ENCODE measurements at places on chromosomes 5 and 9. TPM values are rescaled to one million over a fixed set of nuclear protein-coding genes. Genes with fewer than 3 reads are reported as not detected.
A peak's percentile ranks its signal among the peaks of the same experiment; 100 is the strongest.

Gene ZNF883
- total RNA-seq, result 0.44 TPM

DNA sequence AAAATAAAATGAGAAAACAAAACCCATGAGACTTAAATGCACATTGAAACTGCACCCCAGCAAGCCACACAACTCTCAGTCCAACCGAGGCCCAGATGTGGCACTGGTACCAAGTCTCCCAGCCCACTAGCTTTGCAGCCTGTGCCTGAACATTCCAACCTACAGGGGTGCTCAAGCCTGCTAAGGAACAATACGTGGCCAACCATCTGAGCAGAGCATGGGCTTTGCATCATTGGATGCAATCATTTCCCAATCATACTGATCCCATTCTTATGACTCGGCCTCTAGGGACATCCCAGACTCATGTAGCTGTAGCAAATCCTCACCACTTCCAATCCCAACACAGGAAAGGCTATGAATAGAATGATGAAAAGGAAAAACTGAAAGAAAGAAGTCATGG lies 297.2 kb downstream of the SPOCK1 start:
- H3K27me3 ChIP-seq, result peaks cover 8% of the 10 kb centered on the region
- no peak overlapping the region for H3K4me3 ChIP-seq
- H3K36me3 ChIP-seq, result no peaks in the 10 kb centered on the region
- no peak for DNase-seq

GRCh38 chr9:81601639-81602623 lies 87.4 kb downstream of the TLE1 start:
- no peak overlapping the region for H3K27ac ChIP-seq
- peaks cover 4% of the 10 kb centered on the region for H3K4me1 ChIP-seq
- H3K36me3 ChIP-seq, result no peaks in the 10 kb centered on the region
- H3K27me3 ChIP-seq, result peaks cover 9% of the 10 kb centered on the region
- DNase-seq, result no peak

DNA sequence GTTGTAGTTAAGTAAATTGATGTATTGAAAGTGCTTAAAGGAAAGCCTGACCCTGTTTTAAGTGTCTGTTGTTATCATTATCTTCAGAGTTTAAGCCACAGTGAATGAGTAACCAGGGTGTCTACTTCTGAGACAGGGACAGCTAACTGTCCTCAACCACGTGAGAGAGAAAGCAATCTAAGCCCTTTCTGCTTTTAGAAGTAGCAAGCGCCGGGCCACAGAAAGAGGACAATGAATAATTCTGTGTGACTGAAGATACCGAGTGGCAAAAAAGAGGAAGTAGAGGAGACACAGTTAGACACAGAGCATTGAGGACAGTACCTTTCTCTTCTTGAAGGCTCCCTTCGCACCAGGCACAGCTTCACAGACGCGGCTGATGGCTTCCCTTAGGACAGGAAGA lies 86.3 kb downstream of the S1PR3 start:
- no peak overlapping the region for H3K27ac ChIP-seq
- DNase-seq, result no peak
- H3K36me3 ChIP-seq, result no peaks in the 10 kb centered on the region
- peaks cover 18% of the 10 kb centered on the region for H3K27me3 ChIP-seq

- DNase-seq, result no peak
- H3K27me3 ChIP-seq, result no peaks in the 10 kb centered on the region
- H3K4me3 ChIP-seq, result no peak overlapping the region
- no peaks in the 10 kb centered on the region for H3K36me3 ChIP-seq
- no peak overlapping the region for H3K27ac ChIP-seq
Measured at GRCh38 chr5:91906027-91906426, 522.9 kb upstream of the ARRDC3 start.

DNA sequence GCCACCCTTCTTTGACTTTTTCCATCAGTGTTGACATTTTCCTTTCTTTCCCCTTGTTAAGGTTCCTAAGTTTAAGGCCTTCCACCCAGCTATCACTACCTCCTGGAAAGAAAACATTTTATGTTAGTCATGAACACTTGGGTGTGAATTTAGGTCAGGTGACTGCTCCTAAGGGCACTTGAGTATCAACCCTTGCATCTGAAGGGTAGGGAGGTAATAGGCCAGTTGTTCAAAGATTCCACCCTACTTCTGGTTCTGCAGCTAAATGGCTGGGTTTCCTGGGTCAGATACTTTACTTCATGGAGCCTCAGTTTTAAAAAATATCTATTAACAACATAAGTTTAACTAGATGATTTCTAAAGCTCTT lies 49.1 kb upstream of the OSMR start:
- peaks cover 2% of the 10 kb centered on the region for H3K4me1 ChIP-seq
- H3K36me3 ChIP-seq, result no peaks in the 10 kb centered on the region
- no peak overlapping the region for H3K4me3 ChIP-seq
- H3K27me3 ChIP-seq, result peaks cover 6% of the 10 kb centered on the region

DNA sequence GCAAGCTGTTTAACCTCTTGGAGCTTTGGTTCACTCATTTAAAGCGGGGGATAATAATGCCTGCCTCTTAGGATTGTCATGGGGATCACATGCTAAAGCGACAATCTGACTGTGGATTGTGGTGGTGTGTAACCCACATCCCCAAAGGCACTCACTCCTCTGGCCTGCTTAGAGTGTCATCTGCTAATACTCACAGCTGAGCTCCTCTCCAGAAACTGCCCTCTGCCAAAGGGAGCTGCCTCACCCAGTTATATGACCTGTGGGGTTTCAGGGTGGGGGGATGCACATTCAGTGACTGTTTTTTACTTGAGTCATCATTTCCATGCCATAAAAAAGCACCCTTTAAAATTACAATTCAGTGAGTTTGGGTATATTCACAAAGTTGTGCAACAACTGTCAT lies 110.0 kb upstream of the SPOCK1 start:
- H3K27me3 ChIP-seq, result peaks cover 2% of the 10 kb centered on the region
- H3K4me3 ChIP-seq, result no peak overlapping the region
- H3K36me3 ChIP-seq, result no peaks in the 10 kb centered on the region
- peaks cover 3% of the 10 kb centered on the region for H3K4me1 ChIP-seq
- H3K27ac ChIP-seq, result no peak overlapping the region

- DNase-seq, result peak; percentile 44
- H3K4me1 ChIP-seq, result peaks cover 69% of the 10 kb centered on the region
- peak overlapping the region; percentile 86 for H3K4me3 ChIP-seq
- no peaks in the 10 kb centered on the region for H3K27me3 ChIP-seq
Measured at GRCh38 chr5:157857816-157858526, 974 bp downstream of the CLINT1 start.

GRCh38 chr5:125700380-125700861 lies 722.8 kb upstream of the GRAMD2B start:
- no peak overlapping the region for H3K4me3 ChIP-seq
- no peaks in the 10 kb centered on the region for H3K27me3 ChIP-seq
- DNase-seq, result no peak
- no peak overlapping the region for H3K27ac ChIP-seq

DNA sequence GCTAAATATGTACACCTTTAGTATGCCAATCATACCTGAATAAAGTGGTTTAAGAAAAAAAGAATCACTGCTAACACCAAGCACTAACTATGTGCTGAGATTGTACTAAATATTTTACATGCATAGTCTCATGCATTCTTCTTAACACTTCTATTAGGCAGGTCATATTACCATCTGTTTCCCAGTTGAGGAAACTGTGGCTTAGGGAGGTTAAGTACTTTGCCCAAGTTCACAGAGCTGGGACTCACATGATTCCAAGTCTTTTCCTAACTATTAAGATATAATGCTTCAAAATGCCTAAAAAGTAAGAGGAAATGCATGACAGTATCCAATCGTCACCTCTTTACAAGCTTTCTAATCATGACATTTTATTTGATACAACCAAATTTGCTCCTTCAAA lies 69.2 kb upstream of the PLPP6 start:
- no peak for DNase-seq
- no peak overlapping the region for H3K4me3 ChIP-seq
- H3K27me3 ChIP-seq, result no peaks in the 10 kb centered on the region
- no peak overlapping the region for H3K27ac ChIP-seq

Gene AOPEP
- total RNA-seq, result 6.4 TPM

Gene C9
- total RNA-seq, result not detected

Gene CAVIN4
- not detected for total RNA-seq

DNA sequence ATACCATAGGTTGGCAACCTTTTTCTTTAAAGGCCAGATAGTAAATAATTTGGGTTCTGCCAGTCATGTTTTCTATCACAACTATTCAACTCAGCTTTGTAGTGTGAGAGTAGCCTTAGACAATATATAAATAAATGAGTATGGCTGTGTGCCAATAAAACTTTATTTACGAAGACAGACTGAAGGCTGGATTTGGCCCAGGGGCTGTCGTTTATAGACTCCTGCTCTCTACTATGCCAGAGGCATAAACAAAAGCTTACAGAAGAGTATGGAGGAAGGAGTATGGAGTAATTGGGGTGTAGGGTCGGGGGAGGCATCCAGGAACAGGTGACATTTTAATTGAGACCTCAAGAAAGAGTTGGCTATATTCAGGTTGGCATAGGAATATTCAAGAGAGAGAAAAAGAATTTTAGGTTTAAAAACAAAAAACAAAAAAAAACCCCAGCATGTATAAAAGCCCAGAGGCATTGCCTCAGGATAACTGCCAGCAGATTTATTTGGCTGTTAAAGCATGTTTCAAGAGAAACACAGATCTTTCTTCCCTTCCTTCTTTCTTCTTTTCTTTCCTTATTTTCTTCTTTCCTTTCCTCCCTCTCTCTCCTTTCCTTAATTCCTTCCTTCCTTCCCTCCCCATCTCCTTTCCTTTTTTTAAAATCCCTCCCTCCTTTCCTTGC lies 39.9 kb downstream of the SLIT3 start:
- no peak overlapping the region for H3K27ac ChIP-seq
- H3K4me3 ChIP-seq, result no peak overlapping the region
- H3K27me3 ChIP-seq, result peaks cover 2% of the 10 kb centered on the region
- no peak for DNase-seq

DNA sequence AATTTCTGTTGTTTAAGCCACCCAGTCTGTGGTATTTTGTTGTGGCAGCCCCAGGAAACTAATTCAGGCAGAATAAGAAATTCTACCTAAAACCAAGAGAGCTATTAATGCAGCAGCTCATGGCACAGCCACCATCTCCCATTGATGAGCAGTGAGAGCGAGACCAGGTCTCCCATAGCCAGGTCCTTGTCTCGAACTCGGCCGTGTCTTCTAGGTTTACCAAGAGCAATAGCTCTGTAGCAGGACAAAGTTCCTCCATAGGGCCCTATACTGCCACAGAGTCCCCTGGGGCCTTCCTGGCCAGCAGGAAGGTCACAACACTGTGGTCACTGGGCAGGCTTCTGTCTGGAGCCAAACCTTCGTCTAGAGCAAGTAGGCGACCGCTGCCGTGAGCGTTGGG lies 34.5 kb upstream of the TJP2 start:
- H3K4me1 ChIP-seq, result peaks cover 4% of the 10 kb centered on the region
- no peak for DNase-seq
- no peak overlapping the region for H3K4me3 ChIP-seq
